ENCODE measurements at places on chromosomes 5 and 9.

- peak; percentile 90 for DNase-seq
Measured at GRCh38 chr9:78860801-78861475, 564.0 kb downstream of the PSAT1 start.

DNA sequence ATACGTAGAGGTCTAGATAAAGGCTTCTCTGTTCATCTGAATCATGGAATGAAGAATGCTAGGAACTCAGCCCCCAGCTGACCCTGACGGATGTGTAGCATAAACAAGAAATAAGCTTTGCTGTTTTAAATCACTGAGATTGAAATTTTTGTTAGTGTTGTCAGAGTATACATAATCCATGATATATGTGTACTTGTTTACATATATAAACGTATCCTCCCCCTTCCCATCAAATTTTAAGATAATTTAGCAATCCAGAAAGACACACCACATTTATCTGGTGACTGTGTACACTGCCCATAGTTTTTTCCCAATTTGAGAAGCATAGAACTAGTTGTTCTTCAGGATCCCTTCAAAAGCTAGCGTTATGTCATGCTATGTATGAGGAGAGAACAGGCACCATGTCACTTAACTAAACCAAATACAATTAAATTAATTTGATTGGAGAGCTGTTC is 80.8 kb upstream of the OSMR start:
- peak; percentile 41 for DNase-seq

DNA sequence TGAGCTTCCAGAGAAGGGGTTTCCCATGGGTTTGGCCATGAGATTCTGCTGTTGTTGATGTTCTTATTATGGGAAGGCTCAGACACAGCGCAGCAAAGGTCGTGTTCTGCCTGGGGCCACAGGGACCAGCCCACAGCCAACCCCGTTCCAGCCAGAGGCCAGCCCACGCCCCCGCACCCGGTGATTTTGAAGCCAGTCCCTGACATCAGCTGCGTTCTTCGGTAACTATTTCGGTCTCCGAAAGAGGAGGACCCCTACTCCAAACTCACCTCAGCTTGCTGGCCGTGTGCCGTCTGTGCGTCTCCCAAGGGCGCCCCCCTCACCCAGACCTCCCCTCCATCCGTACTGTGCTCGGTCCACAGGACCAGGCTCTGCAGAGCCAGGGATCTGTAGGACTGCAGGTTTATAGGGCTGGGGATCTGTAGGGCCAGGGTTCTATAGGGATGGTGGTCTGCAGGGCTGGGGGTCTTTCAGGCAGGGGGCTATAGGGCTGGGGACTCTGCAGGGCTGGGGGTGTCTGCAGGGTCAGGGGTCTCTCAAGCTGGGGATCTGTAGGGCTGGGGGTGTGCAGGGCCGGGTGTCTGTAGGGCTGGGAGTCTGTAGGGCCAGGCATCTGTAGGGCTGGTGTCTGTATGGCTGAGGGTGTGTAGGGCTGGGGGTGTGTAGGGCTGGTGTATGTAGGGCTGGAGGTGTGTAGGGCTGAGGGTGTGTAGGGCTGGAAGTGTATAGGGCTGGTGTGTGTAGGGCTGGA is 11.8 kb downstream of the COL5A1 start:
- no peak for DNase-seq

DNA sequence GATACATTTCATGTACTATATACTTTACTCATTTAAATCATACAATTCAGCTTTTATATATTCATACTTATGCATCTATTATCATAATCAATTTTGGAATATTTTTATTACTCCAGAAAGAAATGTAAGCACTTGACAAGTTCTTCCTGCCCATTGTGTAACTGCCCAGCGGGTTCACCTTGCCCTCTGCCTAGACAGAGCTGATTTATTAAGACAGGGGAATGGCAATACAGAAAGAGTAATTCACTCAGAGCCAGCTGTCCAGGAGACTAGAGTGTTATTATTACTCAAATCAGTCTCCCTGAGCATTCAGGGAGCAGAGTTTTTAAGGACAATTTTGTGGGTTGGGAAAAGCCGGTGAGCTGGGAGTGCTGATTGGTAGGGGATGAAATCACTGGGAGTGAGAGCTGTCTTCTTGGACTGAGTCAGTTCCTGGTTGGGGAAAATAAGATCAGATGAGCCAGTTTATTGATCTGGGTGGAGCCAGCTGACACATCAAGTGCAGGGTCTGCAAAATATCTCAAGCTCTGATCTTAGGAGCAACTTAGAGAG is 16.1 kb upstream of the SPIN1 start:
- no peak for DNase-seq

- DNase-seq: peak; percentile 39
Measured at GRCh38 chr9:115637661-115638060, 515.9 kb upstream of the PAPPA start.

Data from fibroblast of skin of right quadriceps (primary cell).